ENCODE measurements at places on chromosomes 12 and 14.

DNA sequence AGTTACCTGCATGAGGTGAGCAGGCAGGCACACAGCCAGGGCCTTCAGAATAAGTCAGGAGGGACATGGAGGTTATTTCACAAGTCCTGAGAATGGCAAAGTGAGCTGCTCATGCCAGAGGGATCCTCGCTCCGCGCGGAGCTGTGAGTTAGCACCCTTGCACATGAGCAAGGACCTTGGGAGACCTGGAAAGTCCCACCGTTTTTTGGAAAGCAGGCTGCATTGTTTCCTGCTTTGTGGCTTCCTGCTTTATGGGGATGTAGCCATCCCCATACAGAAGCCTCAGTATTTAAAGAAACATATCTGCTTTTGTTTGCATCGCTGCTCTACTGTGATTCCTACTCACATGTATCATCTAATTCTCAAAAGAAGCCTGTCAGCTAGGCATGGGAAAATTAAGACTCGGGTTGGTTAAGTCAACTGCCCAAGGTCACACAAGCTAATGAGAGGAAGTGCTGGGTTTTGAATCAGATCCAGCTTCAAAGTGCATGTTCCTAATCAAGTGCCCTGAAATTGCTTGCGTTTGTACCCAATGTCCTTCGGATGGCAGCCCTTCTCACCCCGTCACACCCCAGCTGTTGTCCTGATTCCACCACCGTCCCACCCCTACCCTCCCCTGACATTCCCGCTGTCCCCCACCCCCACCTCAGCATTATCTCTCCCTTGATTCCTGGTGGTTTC, 106.2 kb downstream of the CRACR2A start:
- DNase-seq = no peak

GRCh38 chr12:91179966-91180561, 2.6 kb downstream of the DCN start:
- no peak for DNase-seq

DNA sequence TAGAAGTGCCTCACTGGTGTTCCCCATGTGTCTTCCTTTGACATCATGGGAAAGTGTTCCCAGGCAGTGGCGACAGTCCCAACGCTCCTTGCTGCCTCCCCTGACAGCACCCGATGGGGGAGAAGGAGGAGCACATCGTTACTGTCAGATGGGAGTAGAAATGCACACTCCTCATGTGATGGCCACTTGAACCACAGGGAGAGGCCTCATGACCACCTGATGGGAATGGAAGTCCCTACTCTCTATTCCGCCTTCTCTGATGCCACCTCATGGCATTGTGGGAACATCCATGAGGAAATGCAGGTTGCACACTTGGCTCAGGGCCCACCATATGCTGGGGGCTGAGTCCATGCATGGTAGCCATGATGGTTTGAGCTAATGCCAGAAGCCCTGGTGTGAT, 14.3 kb upstream of the CORO1C start:
- no peak for DNase-seq

- no peak for DNase-seq
Measured at GRCh38 chr12:100555722-100556121, 17.8 kb upstream of the GAS2L3 start.

GRCh38 chr12:1007994-1008393, 17.0 kb downstream of the ERC1 start:
- DNase-seq = no peak

GRCh38 chr12:108846290-108846701, 11.1 kb downstream of the SSH1 start:
- no peak for DNase-seq

DNA sequence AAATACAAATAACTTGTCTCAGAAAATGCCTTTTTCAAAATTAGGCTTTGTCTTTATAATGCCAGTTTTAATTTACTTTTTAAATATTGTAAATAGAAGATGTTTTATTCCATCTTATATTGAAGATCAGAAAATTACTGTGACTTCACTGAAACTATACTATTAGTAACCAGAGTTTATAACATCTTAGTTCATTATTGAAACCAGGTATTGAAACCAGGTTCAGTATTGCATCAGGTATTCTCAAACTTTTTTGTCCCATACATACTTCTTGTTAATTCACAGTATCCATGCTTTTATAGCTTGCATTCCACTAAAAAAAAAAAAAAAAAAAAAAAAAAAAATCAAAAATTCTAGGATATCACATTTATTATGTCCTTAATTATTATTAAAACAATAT, 227.5 kb downstream of the GXYLT1 start:
- DNase-seq = no peak

- no peak for DNase-seq
Measured at GRCh38 chr14:77920312-77920711, 120.4 kb downstream of the ADCK1 start.

- DNase-seq = no peak
Measured at GRCh38 chr14:57883061-57883460, 17.2 kb upstream of the SLC35F4 start.

DNA sequence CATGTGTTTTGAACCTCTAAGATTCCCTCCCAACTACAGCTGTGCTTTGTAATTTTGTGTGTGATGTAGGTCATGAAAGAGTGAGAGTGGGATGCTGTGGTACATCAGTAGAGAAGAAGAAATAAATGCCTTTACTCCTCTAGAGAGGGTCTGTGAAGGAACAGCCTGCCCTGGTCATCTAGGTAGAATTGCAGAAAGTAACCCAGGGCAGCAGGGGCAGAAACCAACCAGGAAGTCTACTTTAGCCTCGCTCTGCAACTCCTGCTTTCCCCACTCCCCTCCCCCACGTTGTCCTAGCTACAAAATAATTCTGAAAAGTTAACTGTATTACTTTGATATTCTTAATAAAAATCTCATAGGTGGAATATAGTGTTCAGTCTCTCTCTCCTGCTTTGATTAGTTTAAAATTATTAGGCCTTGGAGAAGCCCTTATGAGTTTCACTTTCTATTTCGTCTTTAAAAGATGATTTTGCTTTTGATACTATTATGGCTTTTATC, 7.5 kb downstream of the TBK1 start:
- DNase-seq = no peak

- DNase-seq = no peak
Measured at GRCh38 chr12:83865431-83865830, 1047.2 kb downstream of the SLC6A15 start.

DNA sequence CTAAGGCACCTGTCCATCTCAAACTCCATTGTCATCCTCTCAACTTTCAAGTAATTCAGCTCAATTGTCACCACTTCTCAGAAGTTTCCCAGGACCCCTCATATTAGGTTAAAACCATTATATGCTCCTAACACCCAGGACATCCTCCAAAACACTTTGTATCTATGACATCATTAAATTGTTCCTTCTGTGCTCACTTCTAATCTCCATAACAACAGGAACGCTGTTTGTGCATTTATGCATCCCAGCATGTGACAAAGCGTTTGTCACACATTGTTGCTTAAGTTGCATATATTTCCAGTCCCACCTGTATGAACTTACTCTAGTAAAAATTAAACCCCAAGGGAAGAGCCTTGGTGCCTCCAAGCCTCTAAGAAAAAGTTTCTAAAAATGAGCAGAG, 133.9 kb downstream of the TBX5 start:
- DNase-seq = no peak

DNA sequence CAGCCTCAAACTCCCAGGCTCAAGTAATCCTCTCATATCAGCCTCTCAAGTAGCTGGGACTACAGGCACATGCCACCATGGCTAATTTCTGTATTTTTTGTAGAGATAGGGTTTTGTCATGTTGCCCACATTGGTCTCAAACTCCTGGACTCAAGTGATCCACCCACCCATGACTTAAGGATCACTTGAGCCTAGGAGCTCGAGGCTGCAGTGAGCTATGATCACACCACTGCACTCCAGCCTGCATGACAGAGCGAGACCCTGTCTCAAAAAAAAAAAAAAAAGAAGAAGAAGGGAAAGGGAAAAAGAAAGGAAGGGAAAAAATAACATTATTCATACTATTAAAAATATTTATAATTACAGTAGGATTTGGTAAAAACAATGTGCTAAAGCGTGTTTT, 19.2 kb downstream of the EPS8 start:
- DNase-seq = no peak

DNA sequence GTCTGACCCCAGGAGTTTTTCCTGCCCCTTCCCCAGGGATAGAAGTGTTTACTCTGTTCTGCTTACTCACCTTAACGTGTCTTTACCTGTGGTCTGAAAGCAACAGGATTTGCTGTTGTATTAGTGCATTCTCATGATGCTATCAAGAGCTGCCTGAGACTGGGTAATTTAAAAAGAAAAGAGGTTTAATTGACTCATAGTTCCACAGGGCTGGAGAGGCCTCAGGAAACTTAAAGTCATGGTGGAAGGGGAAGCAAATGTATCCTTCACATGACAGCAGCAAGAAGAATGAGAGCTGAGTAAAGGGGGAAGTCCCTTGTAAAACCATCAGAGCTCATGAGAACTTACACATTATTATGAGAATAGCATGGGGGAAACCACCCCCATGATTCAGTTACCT, 240.4 kb downstream of the SNAPC1 start:
- no peak for DNase-seq

- DNase-seq = no peak
Measured at GRCh38 chr14:104278214-104278534, 139.8 kb downstream of the KIF26A start.

- peak; percentile 57 for DNase-seq
Measured at GRCh38 chr12:105706321-105706972, 376.0 kb downstream of the C12orf75 start.

DNA sequence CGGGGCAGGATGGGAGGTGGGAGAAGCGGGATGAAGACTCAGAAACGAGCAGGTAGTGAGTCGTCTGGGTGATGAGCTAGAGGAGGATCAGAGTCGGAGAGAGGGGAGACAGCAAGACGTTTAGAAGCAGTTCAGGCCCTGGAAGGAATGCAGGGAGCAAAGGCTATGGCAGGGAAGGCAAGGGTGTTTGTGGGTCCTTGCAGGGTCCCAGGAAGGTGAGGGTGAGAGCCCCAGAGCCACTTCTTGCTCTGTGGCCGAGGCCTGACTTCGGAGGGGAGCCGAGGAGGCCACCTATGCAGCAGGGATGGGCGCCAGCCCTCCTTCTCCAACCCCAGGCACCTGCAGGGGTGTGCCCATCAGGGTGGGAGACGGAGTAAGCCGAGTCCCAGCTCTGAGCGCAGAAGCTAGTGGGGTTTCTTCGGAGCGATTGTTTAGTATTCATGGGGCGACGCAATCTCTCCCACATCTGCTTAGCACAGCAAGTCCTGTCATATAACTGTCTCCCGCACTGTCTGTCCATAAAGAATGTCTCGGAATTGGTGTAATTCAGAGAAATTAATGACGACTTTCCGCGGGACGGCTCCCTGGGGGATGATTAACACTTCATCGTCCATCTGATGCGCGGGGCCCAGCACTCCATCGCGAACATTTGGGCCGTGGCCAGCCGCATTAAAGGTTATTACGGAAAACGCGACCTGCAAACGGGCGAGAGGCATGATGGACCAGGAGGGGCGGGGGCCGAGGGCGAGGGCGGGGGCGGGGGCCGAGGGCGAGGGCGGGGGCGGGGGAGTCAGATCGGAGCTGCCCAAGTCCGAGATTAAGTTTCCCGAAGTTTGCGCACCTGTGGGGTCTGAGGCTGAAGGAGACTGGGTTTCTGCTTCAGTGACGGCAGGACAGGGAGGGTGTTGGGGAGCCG, 12.2 kb upstream of the CALCOCO1 start:
- DNase-seq = no peak

DNA sequence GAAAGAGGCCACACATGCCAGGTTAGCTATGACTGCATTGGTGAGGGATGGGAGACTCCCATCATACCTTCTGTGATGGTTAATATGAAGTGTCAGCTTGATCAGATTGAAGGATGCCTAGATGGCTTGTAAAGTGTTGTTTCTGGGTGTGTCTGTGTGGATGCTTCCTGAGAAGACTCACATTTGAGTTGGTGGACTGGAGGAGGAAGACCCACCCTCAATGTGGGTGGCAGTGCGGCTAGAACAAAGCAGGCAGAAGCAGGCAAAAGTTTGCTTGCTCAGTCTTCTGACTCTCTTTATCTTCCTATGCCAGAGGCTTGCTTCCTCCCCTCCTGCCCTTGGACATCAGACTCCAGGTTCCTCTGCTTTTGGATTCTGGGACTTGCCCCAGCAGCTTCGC, 88.2 kb downstream of the SSPN start:
- no peak for DNase-seq

DNA sequence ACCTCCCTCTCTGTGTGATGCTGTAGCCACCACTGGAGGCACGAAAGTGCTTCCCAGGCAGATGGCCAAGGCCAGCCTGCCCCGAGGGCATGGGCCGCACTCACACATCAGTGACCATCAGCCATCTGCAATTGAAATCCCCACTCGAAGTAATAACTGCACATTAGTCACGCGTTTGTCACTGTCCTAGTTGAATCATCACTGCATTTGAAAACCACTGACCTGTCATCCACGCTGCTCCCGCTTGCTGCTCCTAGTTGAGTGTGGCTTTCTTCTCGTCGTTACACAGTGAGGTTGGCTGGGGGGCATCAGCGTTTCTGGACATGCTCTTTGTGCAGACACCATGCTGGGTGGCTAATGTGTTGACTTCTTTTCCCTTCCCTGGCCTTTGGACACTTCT, 176.1 kb downstream of the ADGRD1 start:
- DNase-seq = no peak

DNA sequence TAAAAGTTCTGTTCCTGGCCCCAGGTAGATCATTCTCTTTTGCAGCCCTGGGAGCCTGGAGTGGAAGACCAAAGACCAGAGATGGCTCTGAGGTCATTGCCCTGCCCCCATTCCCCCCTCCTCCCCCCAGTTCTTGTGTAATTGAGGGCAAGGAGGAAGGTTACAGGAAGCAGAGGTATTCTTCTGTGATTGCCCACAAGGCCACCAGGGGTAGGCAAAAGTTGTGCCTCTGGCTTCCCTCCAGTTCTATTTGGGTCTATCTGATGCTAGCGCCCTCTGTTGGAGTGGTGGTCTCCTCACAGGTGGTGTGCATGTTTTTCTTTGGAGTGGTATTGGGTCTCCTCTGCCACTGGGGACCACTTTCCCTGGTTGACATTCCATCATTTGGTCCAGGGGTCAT, 41.2 kb upstream of the CRY1 start:
- no peak for DNase-seq

- DNase-seq = no peak
Measured at GRCh38 chr14:101761881-101762529, 496 bp downstream of the PPP2R5C start.

GRCh38 chr14:60220084-60220483, 28.9 kb upstream of the PPM1A start:
- DNase-seq = no peak

DNA sequence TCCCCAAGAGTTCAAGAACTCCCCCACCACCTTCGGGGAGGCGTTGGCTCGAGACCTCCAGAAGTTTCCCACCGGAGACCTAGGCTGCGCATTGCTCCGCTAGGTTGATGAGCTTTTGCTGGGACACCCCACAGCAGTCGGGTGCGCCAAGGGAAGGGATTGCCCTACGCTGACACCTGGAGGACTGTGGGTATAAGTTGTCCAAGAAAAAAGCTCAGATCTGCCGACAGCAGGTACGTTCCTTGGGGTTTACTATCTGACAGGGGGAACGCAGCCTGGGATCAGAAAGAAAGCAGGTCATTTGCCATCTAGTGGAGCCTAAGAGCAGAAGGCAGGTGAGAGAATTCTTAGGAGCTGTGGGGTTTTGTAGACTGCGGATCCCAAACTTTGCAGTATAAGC, 98.8 kb downstream of the FRMD6 start:
- no peak for DNase-seq

Data from NCI-H510A (cell line).